ENCODE measurements at places on chromosomes 7 and 10. TPM values are rescaled to one million over a fixed set of nuclear protein-coding genes. Genes with fewer than 3 reads are reported as not detected.

- DNase-seq: no peak
These were observed 13.8 kb downstream of the FGL2 start for GRCh38 chr7:77185866-77186265.

GRCh38 chr10:57018452-57018851 is 657.4 kb upstream of the ZWINT start:
- DNase-seq: no peak

- DNase-seq: no peak
These were observed 36.3 kb downstream of the CALML3 start for GRCh38 chr10:5560817-5561703.

Gene SMURF1
- total RNA-seq: 46.6 TPM

Gene SMO
- total RNA-seq: 20.4 TPM
